LHCN-M2 (cell line): ENCODE measurements at places on chromosomes 5 and 9. TPM values are rescaled to one million over a fixed set of nuclear protein-coding genes. Genes with fewer than 3 reads are reported as not detected.
A peak's percentile ranks its signal among the peaks of the same experiment; 100 is the strongest.

DNA sequence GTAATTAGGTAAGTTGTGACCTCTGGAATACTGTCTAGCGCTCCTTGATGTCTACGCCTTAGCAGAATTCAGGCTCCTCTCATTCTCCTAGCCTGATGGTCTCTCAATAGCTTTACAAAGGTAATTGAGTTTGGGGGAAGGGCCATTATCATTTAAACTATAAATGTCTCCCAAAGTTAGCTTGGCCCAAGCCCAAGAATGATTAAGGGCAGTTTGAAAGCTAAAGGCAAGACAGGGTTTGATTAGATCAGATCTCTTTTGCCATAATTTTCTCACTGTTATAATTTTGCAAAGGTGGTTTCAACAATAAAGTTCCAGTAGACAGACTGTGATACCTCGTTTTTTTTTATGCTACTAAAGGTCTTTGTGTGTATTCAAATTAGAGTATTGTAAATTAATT lies 3.7 kb upstream of the SLC30A5 start:
- DNase-seq, result no peak

DNA sequence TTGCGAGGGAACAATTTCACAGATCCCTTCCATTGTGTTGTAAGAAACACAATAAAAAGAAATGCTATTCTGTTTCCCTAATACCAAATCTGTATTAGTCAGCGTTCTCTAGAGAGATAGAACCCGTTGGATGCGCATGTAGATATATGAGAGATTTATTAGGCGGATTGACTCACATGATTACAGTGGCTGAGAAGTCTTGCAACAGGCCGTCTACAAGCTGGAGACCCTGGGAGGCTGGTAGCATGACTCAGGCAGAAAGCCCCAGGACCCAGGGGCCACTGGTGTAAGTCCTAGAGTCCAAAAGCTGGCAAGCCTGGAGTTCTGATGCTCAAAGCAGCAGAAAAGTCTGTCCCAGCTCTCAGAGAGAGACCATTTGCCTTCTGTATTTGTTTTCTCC lies 18.4 kb upstream of the IL17B start:
- peak; percentile 56 for DNase-seq

- no peak for DNase-seq
These were observed 11.3 kb upstream of the TIMD4 start for GRCh38 chr5:156974328-156974727.

DNA sequence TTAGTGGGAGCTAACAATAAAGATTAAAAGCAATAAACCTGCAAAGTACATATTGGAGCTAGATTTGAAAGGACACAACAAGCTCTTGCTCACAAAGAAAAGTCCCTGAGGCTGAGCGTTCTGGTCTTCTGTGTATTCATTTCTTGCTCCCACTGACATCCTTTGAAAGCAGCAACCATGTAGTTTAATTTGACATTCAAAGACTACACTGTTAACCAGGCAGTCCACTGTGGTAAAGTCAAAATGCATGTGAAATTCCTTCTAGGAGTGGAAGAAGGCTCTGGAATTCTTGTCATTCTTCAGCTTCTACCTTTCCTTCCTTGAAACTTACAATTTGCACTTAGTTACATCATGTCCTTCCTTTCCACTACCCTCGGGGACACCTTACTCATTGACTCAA lies 480.7 kb downstream of the CSNK1G3 start:
- no peak for DNase-seq

- DNase-seq, result no peak
These were observed 21.6 kb upstream of the B4GALT1 start for GRCh38 chr9:33188711-33189110.

DNA sequence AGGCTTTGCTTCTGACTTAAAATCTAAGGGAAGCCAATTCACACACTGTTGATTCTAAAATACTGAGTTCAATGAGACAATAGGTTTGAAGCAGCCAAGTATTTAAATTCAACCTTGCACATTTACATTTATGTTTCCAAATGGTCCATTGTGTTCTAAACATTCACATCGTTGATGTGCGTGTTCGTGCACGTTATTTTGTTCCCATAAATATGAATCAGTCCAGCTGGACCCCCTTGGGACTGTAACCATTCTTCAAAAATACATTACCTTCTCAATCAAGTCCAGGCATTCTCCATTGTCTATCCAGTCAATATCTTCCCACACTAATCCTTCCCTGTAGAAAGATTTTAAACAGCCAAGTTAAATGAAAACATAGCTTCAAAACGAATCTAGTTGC lies 146.4 kb upstream of the RETREG1 start:
- no peak for DNase-seq

PAEP gene
- not detected in 2 replicates for total RNA-seq

STPG3 gene
- not detected in 2 replicates for total RNA-seq

GRCh38 chr5:114391321-114391720 lies 29.5 kb downstream of the KCNN2 start:
- no peak for DNase-seq

DNA sequence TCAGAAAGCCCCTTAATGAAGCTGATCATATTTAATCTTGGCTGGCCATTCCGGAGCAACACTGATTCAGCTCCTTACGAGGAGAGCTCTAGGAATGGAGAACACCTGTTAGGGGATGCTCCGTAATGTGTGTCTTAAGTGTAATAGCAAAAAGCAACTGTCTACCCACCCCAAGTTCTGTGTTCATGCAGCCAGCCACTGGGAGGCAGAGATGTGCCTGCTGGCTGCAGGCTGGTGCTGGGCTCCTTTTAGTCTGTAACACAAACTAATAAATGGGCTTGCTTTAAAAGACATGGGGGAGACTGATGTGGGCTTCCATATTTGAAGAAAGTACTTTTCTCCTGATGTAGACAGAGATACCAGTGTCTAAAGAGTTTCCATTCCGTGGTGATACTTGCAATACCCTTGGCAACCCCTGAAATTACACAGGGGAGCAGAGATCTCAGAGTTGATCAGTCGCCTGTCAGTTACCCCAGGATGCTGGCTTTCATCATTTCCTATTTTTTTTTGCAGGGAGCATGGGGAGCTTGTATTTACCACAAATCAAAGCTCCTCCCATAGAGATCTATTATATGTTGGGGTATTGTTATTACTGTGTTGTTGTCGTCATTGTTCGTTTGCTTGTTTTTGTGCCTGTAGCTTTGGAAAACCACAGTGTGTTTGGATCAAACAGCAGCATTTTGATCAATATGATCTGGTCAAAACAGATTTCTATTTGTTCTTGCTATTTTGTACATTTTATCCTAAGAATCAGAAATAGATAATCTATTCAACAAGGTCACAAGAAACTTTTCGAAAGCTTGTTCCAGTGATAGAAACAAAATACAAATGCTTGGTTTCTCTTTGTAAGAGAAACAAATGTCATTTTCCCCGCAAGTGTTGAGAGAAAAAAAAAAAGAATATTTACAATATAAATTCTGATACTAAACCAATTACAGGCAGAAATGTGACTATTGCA lies 65.8 kb downstream of the MTX3 start:
- peak; percentile 42 for DNase-seq

GRCh38 chr5:134026521-134027287 lies 21.9 kb upstream of the VDAC1 start:
- peak; percentile 60 for DNase-seq
